ENCODE measurements at places on chromosomes 13 and 19.

DNA sequence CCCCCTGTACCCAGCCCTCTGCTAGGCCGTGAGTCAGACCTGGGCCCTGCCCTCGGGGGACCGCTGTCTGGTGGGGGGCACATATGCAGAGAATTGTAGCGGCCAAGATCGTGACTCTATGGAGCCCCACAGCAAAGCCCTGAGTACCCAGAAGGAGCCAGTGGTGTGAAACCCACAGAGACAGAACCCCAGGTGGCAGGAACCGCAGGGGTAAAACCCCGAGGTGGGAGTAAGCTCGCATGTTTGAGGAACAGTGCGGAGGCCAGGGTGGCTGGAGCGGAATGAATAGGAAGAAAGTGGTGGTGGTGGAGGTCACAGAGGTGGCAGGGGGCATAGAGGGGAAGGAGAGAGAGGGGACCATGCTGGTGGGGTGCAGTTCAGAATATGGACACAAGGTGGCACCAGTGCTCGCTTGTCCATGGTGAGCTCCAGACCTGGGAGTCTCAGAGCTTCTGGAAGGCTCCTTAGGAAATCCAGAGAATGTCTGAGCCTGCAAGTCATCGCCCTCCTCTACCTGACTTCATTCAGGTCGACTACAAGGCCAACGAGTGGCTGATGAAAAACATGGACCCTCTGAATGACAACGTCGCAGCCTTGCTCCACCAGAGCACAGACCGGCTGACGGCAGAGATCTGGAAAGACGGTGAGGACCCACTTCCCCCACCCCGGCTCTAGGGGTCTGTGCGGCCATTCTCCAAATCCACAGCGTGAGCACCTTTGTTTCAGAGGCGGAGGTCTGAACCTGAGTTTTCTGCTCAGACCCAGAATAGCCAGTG lies 48.9 kb downstream of the MYH14 start:
- no peak for DNase-seq

DNA sequence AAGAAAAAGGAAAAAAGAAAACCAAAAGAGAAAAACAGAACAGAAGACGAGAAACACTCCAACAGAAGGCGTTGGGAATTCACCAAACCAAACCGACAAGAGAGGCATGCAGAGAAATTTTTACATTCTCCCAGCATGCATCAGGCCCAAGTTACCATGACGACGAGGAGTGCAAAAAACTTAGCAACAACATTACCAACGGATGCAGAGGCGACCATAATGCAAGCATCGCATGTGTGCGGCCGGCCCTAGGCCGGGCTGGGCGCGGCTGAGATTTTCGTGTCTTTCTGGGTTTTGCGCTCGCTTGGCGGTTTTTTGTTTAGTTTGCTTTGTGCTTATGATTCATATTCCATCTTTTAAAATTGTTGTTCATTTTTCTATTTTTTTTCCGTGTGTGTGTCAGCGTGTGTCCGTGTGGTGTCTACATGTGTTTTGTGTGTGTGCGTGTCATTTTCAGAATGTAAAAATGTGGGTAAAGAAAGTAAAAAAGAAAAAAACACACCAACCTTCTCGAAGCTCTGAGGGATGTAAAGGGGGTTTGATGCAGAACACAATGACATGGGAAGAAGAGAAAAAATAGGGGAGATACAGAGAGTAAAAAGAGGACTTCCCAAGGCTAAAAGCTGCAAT lies 84.9 kb downstream of the PTPRS start:
- no peak for DNase-seq

DNA sequence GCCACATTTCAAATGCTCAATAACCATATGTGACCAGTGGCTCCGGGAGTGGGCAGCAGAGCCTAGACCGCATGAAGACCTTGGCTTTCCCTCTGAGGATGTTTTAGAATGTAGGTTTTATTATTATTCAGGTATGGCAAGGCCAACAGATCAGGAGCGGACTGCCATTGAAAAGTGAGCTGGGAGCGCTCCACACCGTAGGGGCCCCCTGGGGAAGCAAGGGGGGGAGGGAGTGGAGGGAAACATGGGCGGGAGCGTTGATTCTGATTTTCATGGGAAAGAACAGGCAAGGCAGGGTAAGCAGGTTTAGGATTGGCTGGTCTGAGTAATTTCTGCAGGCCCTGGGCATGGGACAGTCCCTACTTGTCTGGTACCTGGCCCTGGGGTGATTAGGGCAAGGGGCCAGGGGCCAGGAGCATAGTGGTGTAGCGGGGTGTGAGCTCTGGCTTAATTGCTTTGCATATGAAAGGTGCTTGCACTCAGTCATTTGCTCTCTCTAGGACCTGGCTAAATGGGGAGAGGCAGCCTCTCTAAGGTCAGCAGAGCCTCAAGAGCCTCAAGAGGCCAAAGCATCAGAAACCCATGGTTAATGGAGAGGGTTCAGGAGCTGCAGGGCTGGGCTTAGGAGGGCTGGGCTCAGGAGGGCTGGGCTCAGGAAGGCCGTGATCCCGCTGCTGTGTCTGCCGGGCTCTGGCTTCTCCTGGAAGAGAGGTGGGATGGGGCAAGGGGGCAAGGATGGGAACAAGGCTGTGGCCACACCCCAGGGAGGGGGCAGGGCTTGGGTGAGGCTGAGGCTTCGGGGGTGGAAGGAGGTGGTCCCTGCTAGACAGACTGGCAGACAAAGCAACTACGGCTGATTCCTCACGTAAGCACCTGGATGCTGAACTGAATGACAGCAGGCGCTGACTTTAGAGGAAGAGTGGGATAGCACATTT lies 82.0 kb upstream of the WASF3 start:
- DNase-seq = no peak

- DNase-seq = no peak
Observed at GRCh38 chr13:35741657-35742056, 265.2 kb upstream of the MAB21L1 start.

DNA sequence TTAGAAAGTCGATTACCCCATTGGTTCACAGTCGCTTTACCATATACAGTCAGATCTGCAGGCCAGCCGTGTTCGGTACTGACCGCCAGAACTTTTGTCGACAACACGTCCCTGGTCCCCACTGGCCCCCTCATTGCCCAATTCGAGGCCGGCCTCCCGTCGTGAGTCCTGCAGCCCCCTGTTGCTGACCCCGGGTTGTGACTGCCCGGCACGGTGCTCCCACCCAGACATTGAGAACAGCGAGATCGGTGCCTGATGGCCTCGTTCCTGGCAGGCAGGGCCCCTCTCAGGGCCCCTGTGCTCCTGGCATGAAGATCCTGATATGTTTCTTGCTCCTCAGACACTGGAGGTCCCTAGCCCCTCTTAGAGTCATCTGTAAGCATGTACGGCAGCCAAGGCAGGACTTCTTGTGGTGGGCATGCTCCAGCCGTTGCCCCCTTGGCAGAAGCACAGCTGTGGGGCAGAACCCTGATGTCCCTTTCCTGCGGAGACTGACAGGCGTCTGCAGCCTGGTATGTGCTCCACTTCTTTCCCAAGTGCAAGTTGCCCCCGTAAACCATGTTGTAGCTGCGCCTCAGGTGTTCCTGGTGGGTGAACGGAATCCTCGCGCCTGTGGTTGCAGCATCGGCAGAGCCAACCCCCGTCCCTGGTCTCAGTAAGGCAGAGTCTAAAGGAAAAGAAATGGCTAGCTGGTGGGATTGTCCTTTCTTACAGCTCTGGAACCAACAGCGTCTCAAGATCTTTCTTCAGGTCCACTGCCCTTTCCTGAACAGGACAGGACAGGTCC lies 123.2 kb upstream of the SPACA7 start:
- DNase-seq = no peak

All from NCI-H2029 treated with DMSO at 0.1 percent for 48 hours (cell line).